Dermis microvascular lymphatic vessel endothelial cell (primary cell): ENCODE measurements at places on chromosomes 11 and 22. TPM values are rescaled to one million over a fixed set of nuclear protein-coding genes. Genes with fewer than 3 reads are reported as not detected.

DNA sequence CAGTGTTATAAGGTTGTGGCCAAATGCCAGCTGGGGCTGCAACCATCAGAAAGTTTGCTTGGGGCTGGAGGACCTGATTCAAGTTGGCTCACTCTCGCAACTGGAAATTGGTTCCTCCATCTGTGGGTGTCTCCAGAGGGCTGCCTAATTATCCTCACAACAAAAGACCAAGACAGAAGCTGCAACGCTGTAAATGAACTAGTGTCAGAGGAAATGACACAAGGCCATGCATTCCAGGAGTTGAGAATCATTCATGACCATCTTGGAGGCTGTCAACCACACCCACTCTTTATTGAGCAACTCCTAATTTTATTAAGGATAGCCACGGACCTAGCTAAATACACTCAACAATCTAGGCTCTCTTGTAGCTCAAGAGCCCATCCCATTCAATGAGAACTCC lies 1060.8 kb downstream of the OPCML start:
- DNase-seq: no peak

ZNF280B gene
- total RNA-seq: 0.26 and 0.38 TPM in 2 replicates

ASCL2 gene
- total RNA-seq: not detected in 2 replicates

GAL3ST1 gene
- total RNA-seq: 0.13 TPM in 1 of 2 replicates, not detected in the other

GRCh38 chr22:46829117-46829891 lies 66.9 kb downstream of the TBC1D22A start:
- DNase-seq: no peak

DNA sequence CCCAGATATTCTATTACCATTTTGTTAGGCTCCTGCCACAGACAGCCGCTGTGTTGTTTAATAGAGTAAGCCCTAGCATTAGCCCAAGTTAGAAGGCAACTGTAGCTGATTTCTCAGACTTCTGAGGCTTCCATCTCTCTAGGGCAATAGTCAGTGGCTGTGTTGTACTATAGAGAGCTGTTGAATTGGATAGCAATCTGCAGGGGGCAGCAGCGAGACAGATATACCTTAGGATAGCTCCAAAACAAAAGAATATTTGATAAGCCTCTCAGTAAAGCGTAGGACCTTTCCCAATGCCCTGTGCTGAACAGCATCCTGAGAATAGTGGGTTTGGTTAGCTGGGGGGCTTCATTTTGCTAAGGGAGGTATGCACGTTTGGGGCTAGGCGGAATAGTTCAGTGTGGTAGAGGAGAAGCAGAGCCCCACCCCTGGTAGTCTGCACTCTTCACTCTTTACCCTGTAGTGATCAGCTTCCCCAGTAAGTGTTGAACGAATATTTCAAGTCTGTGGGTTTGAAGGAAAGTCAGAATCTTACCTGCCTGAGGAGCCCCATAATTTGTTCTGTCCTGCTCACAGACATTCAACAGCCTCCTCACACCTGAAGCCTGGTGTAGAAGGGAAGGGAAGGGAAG lies 515.1 kb downstream of the INSC start:
- no peak for DNase-seq

- no peak for DNase-seq
These were observed 229.9 kb upstream of the ANO5 start for GRCh38 chr11:21963013-21963412.

DNA sequence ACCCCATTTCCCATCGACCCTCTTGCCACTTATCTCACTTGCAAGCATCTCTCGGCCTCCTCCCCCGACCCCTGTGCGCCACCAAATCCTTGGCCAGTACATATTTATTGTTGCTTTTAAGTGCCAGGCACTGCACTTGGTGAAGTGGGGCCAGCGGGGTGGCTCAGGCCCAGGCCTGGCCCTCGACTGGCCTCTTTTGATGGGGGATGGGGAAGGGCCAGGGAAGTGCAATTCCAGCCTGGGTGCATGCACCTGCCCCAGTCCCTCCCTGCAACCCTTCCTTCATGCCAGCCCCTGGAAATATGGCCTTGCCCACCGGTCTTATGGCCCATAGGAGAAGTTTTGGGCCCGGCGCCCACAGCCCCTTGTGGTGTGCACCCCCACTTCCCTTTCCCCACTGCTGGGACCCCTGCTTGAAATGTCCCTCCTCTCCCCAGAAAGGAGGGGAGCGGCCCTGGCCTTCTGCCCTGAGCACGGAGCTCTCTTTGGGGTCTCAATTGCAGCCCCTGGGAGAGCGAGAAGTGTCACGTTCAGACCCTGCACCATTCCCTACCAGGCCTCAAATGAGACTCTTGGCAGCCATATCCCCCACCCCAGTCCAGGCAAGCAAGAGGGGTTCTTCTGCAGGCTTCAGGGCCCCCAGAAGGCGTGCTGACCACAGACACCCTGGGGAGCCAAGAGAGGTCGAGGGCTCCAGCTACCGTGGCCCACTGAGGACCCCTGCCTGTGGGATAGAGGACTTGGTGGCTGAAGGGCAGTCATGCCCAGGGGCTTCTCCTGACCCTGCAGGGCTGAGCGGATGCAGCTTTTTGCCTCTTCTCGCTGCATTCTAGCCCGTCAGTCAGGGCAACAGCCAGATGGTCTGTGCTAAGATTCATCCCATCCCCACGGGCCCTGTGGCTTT lies 961 bp downstream of the SUSD2 start:
- no peak for DNase-seq

BET1L gene
- 7.4 and 14.3 TPM in 2 replicates for total RNA-seq

GRCh38 chr11:78230161-78230877 lies 41.6 kb downstream of the USP35 start:
- DNase-seq: peak; percentile 12

DNA sequence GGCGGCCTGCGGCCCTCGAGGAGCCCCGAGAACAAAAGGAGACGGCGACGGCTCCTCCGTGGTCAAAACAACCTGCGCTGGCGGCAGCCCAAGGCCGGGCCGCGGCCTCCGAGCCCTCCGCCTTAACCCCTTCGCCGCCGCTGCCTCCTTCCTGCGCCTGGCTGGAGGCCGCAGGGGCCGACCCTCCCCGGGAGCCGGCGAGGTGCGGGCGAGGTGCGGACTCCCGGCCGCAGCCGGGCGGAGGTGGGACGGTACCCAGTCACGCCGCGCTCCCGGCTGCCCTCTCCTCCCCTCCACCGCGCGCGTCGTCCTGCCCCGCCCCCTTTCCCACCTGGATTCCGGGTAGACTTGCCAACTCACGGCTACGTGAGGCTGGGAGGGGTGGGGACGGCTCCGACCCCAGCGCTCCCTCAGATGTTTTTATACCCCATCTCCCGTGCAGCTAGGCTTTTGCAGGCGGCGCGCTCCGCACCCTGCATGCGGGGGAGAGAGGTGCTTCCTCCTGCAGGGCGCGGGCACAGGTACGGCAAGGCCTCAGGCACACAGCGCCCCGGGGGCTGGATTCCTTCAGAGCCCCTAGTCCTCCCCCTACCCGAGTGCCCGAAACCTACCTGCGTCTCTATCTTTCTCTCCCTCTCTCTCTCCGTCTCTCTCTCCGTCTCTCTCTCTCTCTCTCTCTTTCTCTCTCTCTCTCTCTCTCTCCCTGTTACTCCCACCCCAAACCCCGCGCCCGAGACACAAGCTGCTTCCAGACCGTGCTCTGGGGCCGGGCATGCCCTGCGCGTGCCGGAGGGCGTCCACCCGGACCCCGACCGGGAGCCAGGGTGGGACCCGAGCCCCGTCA lies 2.0 kb downstream of the PDGFB start:
- peak; percentile 29 for DNase-seq

GRCh38 chr11:88012456-88012855 lies 162.8 kb downstream of the RAB38 start:
- DNase-seq: no peak

CHST1 gene
- total RNA-seq: 5.4 TPM in 2 replicates

GRCh38 chr11:121231576-121232278 lies 60.8 kb upstream of the SC5D start:
- no peak for DNase-seq

DNA sequence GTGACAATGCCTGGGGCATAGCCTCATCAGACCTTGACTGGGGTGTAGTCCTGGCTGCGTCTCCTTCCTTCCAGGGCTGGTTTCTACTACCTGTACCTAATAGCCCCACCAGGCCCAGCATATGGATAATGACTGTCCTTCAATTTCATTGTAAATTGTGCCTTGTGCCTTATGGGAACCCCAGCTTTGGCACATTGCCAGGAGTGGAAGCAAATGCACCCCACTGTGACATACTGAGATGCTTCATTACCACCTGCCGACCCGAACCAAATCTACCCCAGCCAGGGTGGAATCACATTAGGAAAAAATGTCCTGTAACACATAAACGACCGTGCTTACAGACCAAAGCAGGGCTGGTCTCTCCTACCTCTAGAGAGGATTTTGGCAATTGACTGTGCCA lies 7.3 kb downstream of the TOP3B start:
- DNase-seq: no peak

- peak; percentile 12 for DNase-seq
These were observed 74.5 kb upstream of the LMO1 start for GRCh38 chr11:8338138-8338537.

SPTBN2 gene
- total RNA-seq: 18.1 and 22.6 TPM in 2 replicates

- DNase-seq: peak; percentile 31
These were observed 56.0 kb downstream of the GLYATL2 start for GRCh38 chr11:58788355-58789023.

DNA sequence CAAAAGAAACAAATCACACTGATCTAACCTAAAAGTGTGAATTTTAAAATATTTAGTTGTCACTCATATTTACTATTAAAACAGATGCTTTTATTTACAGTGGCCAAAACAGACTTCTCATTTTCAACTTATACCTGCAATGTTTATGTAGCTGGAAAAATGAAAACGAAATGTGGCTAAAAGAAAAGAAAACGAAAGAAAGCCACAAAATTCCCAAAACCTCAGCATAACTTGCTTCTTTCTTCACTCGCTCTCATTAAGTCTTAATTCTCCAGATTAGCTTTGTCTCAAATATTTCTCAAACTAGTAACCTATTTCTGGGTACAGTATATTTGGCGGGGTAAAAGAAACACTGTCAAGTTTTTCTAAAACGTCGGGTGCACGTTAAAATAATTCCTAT lies 693 bp downstream of the CSTF3 start:
- no peak for DNase-seq

- no peak for DNase-seq
These were observed 82.4 kb upstream of the BIRC3 start for GRCh38 chr11:102234779-102235439.

DNA sequence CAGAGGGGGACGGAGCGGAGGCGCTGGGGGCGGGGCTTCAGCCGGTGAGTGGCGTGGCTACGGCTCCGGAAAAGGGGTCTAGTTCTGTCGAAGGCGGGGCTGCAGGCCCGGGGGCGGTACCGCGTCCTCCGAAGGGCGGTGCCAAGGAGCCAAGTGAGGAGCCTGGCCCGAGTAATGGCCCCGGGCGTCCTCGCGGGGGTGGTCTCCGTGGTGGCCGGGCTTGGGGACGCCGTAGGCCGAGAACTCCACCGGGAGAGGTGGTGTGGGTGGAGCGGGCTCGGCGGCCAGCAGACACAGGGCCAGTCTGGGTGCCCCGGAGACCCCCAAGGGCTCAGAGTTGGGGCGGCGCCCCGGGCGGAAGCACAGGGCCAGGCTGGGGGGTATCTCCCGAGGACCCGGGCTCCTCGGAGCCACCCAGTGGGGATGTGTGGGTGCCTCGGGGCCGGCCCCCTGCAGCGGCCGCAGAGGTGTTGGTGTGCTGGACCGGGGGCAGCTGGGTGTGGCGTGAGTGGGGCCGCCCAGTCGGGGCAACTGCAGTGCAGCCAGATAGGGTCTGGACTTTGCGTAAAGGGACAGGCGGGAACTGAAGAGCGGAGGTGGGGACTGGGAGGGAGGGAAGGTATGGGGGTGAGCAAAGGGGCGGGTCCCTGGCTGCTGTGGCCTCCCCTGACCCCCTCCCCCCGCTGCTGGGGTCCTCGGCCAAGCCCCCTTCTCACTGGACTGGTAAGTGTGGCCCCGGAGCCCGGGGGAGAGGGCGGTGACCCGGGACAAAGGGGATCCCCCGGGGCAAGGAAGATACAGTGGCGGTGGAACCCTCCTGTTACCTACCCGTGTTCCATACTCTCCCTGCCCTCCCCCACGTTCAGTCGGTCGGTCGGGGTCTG lies 838 bp downstream of the FKBP2 start:
- no peak for DNase-seq

SPI1 gene
- total RNA-seq: under 0.01 TPM in 1 of 2 replicates, not detected in the other

DNA sequence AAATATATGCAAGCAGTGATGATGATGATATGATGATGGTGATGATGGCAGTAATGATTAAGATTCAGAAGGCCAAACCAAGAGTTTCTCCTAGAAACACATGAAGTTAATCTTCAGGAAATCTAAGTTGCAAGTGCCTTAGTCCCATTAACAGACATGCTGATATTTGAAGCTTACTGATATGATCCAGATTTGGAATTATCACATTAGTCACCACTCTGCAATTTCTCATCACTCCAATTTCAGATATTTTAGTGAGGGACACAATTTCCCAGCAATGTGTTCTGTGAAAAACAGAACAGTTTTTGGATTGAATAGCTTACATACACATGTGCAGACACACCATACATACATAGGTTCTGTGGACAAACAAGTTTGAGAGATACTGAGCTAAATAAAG lies 411.4 kb upstream of the FAT3 start:
- no peak for DNase-seq

HINFP gene
- total RNA-seq: 11.3 and 16.4 TPM in 2 replicates

EIF3L gene
- total RNA-seq: 290 and 470 TPM in 2 replicates

RAG1 gene
- total RNA-seq: 1.0 and 1.1 TPM in 2 replicates

IZUMO1R gene
- not detected in 2 replicates for total RNA-seq

DBX1 gene
- total RNA-seq: not detected in 2 replicates

FAM227A gene
- 0.26 and 0.38 TPM in 2 replicates for total RNA-seq

- DNase-seq: no peak
These were observed 62.3 kb downstream of the DEUP1 start for GRCh38 chr11:93392867-93393266.

DKK3 gene
- total RNA-seq: 428 and 581 TPM in 2 replicates

- no peak for DNase-seq
These were observed 83.1 kb upstream of the GDPD4 start for GRCh38 chr11:77384571-77384970.

- no peak for DNase-seq
These were observed 1.8 kb upstream of the THY1 start for GRCh38 chr11:119424775-119425174.

DNA sequence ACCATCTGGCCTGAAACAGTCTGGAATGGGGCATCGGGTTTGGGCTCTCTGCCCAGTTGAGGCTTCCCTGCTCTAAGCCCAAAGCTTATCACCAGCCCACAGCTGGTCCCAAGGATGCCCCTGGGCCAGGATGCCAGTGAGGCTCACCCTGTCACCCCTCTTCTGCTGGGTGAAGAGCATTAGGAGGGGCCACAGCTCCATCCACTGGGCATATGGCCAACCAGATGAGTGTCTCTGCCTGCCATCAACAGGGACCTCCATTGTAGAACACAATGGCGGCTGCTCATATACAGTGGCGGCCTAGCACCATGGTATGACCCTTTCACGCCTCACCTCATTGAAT lies 5.6 kb downstream of the CHST1 start:
- DNase-seq: peak; percentile 34

- DNase-seq: peak; percentile 33
These were observed at the start of gene PLAAT4 for GRCh38 chr11:63536669-63537292. Gene PLAAT4 (plus strand): TSS chr11:63536808. CDS start chr11:63536869, 61 bp downstream.
